Activated CD4-positive, CD25-positive, alpha-beta regulatory T cell treated with anti-CD3 and anti-CD28 coated beads, Interleukin-2, amount 50 U/mL, for 72 hours (primary cell): ENCODE measurements at places on chromosomes 1 and 21.

DNA sequence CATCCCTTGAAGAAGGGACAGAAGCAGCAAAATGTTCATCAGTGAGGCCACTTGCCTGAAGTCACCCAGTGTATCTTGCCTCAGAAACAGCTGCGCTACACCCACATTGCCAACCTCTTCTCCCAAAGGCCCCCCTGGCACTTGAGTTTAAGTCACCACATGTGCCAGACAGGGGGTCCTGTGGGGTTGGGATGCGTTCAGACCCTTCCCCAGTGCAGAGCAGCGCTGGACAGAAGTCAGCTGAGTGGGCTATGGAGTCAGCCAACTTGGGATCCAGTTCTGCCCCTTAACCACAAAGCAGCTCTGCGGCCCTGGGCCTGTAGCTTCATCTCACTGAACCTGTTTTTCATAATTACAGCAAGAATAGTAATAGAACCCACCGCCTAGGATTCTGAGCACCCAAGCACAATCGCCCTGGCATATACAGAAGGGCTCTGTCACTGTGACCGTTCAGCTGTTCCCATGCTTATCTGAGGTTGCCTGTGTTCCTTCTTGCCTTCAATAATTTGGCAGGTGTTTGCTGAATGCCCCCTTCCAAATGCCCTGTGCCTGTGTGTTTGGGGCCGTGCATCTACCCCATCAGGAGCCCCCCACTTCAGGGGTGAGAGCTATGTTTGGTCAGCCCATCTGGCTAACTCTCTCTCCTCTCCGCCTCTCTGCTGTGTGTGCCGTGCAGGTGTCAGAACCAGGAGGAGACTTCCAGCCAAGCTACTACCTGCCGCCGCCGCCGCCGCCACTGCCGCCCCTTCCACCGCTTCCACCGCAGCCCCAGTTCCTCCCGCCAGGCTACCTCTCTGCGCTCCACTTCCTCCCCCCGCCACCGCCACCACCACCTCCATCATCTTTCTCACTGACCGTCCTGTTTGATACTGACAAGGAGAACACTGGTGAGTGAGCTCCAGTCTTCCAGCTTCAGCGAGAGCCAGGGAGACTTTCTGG, 5.0 kb downstream of the DMRTB1 start:
- no peak for DNase-seq

DNA sequence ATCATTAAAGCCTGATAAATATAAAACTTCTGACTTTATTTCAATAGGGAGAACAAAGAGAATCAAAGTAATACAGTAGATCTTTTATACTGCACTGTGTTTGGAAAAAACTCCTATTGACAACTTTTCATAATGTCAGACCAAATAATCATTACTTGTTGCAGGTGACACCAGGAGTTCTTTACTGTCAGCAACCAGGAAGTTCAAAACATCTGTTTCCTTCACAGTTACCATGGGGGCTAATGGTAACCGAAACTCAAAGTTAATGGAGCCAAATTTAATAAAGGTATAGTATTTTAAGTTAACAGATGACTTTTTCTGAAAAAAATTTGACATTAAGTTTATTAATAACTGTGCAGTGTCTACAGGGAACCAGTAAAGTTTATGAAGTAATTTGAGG, 10.6 kb downstream of the EFCAB7 start:
- no peak for DNase-seq

DNA sequence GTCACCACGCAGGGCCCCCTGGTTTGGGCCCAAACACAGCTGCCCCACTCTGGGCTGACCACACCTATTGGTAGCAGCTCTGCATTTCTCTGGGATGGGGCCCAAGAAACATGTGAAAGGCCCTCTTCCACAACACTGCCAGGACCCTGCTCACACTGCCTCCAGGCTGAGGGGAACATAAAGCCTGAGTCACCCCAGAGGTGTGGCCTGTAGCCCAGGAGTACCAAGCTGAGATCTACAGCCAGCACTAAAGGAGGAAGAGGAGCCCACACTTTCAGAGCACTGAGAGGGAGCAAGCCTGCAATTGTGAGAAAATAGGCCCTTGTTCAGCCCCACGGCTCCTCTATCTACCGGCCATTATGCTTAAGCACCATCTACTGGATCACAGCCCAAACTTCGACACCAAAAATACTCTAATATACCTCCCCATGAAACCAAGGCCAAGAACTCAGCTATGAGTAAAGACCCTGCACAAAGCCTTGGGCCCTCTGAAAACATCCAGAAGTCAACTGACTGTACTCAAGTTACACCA, 14.4 kb upstream of the OR2T10 start:
- DNase-seq: no peak

DNA sequence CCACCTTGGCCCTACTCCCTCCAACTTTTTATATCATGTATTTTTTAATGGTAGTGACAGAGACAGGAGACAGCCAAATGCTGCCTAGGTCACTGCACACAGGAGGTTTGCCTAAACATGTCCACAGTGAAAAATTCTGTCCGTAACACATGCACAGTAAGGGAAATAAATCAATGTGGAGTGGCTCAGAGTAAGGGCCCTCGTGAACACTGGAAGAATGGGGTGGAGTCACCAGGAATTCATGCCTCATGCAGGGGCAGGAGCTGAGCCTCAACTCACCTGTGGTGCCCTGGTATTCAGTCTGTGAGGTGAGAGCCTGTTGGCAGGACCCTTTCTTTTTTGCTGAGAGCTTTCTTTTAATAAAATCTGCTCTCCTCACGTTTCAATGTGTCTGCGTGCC, 289.1 kb downstream of the TGFB2 start:
- DNase-seq: no peak

GRCh38 chr1:69129538-69129937, 438.2 kb upstream of the LRRC7 start:
- DNase-seq: no peak

GRCh38 chr1:42533101-42533863, 70.2 kb downstream of the CCDC30 start:
- no peak for DNase-seq
